ENCODE measurements at places on chromosomes 11 and 22.
A peak's percentile ranks its signal among the peaks of the same experiment; 100 is the strongest.

- no peak for DNase-seq
Measured at GRCh38 chr11:120523196-120523595, 11.6 kb downstream of the GRIK4 start.

GRCh38 chr11:126669416-126669815 is 313.9 kb downstream of the ST3GAL4 start:
- no peak for DNase-seq

DNA sequence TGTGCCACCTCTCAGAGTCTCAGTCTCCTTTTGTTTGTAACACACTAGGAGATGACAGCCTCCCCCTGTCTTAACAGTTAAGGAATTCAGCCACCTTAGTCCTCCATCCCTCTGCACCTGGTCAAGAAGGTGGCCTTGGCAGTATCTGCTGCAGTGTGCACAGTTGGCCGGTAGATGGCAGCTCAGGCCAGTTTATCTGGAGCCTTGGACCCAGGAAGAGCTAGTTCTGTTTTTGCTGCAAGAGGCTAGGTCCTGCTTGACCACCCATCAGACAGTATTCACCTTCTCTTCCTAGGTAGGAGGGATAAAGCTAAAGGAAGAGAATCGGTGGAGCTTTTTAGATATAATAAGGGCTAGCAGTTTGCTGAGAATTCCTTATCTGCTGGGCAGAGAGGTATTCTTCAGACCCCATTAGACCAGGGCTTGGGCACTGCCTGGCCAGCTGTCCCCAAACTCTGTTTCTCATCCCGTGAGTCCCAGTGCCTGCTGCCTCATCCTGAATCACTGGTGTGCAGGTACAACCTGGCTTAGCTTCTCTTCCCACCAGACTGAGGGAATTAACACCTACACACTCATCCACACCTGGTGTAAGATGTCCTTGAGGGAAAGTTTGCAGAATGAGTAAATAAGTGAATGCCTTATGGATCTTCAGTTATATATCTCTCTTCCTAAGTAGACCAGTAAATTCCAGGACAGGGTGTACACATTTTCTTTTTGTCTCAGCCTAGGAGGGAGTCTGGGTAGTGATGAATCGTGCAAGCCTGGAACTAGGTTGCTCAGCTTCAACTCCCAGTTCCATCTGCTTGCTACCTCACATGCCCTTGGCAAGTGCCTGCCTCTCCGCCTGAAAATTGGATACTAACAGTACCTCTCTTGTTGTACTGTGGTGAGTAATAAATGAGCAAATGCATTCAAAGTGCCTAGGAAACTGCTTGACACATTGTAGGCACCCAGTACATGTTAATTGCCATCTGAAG is 70.8 kb upstream of the NARS2 start:
- peak; percentile 63 for DNase-seq

- no peak for DNase-seq
Measured at GRCh38 chr22:30190574-30190973, 56.0 kb downstream of the LIF start.

DNA sequence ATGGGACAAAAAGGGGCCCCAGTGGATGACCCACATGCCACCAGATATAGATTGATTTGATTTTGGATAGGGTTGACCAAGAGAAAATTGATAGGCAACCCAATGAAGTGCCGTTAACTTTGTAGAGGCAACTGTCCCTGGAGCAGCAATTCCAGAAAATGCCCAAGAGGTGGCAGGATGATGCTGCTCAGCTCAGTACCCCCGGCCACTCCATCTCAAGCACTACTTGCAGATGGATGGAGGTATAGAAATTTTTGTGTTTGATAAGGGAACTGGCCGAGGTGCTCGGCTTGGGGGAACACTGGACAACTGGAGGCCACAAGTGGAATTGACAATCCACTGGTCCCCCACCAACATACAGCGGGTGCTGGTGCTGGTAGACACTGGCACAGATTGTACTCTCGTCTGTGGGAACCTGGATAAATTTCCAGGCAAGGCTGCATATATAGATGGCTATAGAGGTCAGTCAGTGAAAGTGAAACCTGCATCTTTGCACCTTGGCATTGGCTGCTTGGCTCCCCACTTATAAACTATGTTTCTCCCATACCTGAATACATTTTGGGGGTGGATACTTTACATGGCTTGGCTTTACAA is 86.3 kb downstream of the CCDC83 start:
- peak; percentile 47 for DNase-seq

GRCh38 chr11:24161587-24161986 is 335.3 kb upstream of the LUZP2 start:
- no peak for DNase-seq

DNA sequence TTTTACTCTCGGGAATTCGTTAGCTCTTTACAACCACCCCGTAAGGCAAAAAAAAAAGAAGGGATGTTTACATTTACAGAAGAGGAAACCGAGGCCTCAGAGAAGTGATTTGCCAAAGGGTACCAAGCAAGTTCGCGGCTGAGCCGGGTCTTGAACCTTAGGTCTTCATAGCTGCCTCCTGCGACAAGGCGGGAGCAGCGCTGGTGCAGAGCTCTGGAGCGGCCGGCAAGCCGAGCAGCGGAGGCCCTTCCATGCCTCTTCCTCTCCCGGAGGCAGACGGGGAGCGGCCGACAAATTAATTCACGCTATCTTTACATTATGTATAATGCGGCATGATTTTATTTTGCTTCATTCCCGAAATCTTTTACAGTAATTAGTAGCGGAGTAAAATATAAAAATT is 536.3 kb downstream of the INSC start:
- DNase-seq: no peak

Data from NCI-H82 (cell line).